ENCODE measurements at places on chromosomes 4 and X. TPM values are rescaled to one million over a fixed set of nuclear protein-coding genes. Genes with fewer than 3 reads are reported as not detected.

Gene HELT
- total RNA-seq, result not detected

DNA sequence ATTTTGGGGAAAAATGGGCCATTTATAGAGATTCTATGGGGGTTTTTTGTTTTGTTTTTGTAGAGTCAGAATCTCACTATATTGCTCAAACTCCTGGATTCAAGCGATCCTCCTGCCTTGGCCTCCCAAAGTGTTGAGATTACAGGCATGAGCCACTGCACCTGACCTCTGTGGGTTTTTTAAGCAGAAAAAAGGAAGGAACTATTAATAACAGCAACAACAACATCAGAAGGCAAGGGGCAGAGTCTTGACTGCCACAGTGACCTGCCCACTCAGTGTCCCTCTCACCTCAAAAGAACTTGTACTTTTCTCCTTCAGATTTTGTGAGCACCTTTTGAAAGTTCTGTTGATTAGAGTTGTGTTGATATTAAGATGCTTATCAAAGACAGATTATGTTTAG, 48.1 kb downstream of the FNIP2 start:
- DNase-seq, result no peak

Gene GAGE12F
- not detected for total RNA-seq

Gene ARHGAP36
- not detected for total RNA-seq

Gene PIR
- 19.2 TPM for total RNA-seq

GRCh38 chrX:68838571-68838910, 9.7 kb downstream of the EFNB1 start:
- DNase-seq, result no peak

DNA sequence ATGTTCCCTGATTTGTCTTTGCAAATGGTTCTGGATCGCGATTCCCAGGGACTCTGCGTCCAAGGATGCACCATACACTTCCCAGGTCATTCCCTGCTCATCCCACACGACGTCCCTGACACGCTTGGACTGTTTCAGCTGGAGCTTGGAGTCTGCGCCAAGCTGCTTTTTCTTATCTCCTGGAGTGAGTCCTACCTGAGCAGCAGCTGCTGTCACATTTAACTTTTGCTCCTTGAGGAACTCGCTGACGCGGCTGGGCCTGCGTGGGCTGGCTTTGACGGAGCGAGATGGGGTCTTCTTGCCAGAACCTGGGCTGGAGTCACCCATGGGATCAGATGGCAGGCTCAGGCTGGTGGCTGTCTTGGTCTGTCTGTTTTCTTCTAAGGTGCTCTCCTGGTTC, 59.6 kb downstream of the GPRIN3 start:
- no peak for DNase-seq

GRCh38 chr4:37434469-37434868, 189.9 kb downstream of the NWD2 start:
- no peak for DNase-seq

DNA sequence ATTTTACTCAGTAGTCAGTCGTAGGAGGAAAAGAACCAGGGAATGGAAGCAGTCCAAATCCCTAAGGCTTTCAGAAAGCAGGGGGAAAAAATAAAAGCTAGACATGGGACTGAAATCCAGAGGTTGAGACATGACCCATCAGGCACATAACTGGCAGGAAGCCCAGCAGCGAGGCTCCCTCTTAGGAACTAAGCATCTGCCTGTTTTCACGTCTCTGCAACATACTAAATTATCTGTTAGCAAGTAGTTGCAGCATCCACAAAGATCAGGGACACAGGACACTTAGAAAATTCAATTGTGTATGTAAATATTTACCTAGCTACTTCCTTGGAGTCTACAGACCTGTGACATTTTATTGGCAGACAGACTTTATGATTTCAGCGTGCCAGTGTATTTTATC, 118.0 kb upstream of the EDNRA start:
- DNase-seq, result peak; percentile 62

Gene PAGE2B
- not detected for total RNA-seq

DNA sequence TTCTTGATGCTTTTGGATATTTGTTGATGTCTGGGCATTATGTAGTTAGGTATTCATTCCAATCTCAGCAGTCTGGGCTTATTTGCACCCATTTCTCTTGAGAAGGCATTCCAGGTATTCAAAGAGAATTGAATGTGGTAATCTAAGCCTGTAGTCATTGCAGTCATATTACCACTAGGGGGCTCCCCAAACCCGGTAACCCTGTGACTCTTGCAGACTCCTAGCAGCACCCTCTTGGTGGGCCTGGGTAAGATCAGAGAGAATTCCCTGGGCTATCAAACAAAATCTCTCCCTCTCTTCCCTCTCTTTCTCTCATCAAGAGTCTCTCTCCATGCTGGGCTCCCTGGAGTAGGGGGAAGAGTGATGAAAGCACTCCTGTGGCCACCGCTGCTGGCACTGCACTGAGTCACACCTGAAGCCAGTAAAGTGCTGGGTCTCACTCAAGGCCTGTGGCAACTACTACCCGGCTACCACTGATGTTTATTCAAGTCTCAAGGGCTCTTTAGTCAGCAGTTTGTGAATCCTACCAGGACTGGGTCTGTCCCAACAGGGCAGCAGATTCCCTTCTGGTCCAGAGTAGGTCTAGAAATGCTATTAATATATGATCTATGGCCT, 187.7 kb upstream of the NUDT10 start:
- no peak for DNase-seq

DNA sequence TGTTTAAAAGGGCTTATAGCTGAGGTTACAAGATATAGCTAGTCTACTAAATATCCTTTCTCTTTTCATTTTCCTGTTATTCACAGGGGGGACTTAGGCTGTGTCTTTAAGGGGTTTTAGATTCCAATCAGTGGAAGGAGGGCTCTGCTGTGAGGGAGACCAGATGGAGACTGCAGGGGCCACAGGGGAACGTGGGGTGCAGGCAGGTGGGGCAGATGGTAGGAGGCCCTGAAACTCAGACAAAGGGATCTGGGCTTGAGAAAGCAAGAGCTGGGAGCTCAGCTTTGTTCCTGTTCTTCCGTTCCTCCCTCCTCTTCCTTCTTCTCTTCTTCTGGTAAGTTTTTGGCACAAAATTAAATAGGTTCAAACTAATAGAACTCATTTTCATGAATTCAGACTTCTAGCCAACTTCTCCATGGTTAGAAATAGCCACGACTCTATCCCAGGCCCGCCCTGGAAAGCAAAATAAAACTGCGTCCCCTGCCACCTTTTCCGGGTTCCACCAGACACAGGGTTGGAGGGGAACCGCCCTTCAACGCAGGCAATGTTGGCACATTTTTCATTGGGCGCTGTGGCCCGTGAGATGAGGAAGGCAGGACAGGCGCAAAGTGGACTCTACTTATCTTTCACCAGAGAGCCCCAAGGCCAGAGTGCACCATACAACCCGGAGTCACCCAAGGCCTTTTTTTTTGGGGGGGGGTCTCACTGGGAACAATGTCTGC, 3.5 kb upstream of the TMSB4X start:
- DNase-seq, result peak; percentile 82

- no peak for DNase-seq
Measured at GRCh38 chrX:123049071-123049625, 134.9 kb upstream of the GRIA3 start.

GRCh38 chr4:48329976-48330375, 11.4 kb upstream of the SLAIN2 start:
- DNase-seq, result no peak

DNA sequence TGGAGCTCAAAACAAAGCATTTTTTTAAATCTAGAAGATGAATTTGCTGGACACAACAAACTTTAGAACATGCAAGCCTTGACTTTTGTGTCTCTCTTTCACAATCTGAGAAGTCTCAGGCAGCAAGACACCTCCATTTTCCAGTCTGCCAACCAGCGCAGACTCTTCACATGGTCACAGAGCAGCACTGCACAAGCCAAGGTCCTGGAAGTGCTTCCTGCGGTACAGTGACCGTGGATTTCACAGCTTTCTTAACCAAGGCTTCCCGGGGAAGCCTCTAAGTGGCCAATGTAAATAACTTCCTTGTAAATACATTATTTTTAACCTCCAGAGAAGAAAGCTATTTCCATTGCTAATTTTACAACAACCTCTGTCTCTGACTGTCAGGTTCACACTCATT, 31.2 kb downstream of the ZNF827 start:
- no peak for DNase-seq

Gene TCP11X2
- not detected for total RNA-seq

Gene PI4K2B
- 5.0 TPM for total RNA-seq

- no peak for DNase-seq
Measured at GRCh38 chrX:70262952-70263567, 3.1 kb upstream of the P2RY4 start.

- DNase-seq, result no peak
Measured at GRCh38 chr4:188032583-188032982, 37.0 kb downstream of the ZFP42 start.

GRCh38 chr4:1360423-1361283, 13.6 kb downstream of the UVSSA start:
- DNase-seq, result no peak

DNA sequence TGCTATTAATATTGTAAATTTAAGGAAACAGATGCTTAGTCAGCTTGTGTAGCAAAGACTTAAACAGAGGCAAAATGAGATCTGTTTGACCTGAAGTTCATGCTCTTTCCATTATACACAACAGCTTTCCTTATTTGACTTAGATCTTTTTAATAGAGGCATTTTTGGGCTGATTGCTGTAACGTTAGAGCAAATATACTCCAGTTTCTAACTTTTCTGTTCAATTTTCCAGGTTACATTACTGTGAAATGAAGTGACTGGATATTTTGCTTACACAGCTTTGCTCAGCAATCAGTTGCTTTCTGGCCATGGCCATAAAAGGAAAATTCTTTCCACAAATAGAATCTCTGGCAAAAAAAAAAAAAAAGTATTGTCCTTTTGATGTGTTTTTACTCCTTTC, 146.2 kb downstream of the PCDH7 start:
- no peak for DNase-seq

GRCh38 chr4:7326306-7326692, 108.4 kb downstream of the PSAPL1 start:
- no peak for DNase-seq

GRCh38 chr4:32133141-32133540, 1413.0 kb downstream of the PCDH7 start:
- DNase-seq, result no peak

DNA sequence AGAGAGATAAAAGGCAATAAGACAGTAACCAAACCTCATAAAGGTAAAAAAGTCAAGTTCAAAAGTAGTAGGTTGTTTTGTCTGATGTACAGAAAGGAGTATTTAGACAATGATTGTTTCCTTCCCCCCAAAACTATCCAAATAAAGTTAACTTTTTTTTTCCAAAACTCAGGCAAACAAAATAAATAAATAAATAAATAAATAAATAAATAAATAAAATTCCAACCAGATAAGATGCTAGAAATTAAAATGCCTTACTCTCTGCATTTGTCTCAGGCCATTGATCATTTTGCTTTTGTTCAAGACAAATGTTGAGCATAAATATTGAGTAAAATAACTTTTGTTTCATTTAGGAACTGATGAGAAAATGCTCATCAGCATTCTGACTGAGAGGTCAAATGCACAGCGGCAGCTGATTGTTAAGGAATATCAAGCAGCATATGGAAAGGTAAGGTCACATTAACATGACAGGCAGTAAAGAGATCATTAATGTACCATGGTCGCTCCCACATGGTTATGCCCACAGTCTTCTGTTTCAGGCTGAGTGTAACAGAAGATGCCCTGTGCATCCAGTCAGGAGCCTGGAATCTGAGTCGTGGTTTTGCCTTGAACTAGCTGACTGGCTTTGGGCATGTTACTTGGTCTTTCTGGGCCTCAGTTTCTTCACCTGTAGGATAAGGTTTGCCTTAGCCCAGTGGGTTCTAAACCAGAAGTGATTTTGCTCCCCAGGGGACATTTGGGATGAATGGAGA, 27.3 kb downstream of the ANXA3 start:
- no peak for DNase-seq

- DNase-seq, result no peak
Measured at GRCh38 chr4:99324361-99324760, 3.2 kb upstream of the ADH1B start.

DNA sequence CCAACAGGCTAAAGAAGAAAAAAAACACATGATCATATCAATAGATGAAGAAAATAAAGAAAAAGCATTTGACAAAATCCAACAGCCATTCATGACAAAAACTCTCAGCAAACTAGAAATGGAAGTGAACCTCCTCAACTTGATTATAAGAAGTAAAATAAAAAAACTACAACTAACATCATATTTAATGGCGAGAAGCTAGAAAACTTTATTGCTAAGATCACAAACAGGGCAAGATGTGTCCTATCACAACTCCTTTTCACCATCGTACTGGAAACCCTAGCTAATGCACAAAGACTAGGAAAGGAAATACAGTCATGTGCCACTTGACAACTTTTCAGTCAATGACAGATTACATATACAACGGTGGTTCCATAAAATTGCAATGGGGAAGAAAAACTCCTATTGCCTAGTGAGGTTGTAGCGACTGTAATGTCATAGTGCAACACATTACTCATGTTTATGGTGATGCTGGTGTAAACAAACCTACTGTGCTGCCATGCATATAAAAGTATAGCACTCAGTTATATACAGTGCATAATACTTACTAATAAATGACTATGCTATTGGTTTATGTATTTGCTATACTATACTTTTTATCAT, 12.1 kb upstream of the MANBA start:
- no peak for DNase-seq

Gene CCSER1
- total RNA-seq, result 11.8 TPM

- no peak for DNase-seq
Measured at GRCh38 chrX:30982467-30982866, 89.4 kb downstream of the FTHL17 start.

GRCh38 chrX:24498975-24499374, 33.9 kb downstream of the PDK3 start:
- no peak for DNase-seq

- DNase-seq, result no peak
Measured at GRCh38 chrX:105725228-105725627, 97.1 kb upstream of the NRK start.

- DNase-seq, result no peak
Measured at GRCh38 chr4:165048170-165048569, 5.5 kb upstream of the TRIM75 start.

GRCh38 chr4:38610966-38611431, 53.0 kb upstream of the KLF3 start:
- DNase-seq, result peak; percentile 55

Gene VCX
- total RNA-seq, result not detected

- DNase-seq, result no peak
Measured at GRCh38 chr4:30073011-30073710, 647.0 kb upstream of the PCDH7 start.
